HuH-7.5 (cell line): ENCODE measurements at places on chromosomes 13 and 19.

GRCh38 chr19:3062165-3063105 lies at the start of gene TLE5:
Gene TLE5 (minus strand): TSS chr19:3062495. CDS start chr19:3062200, 295 bp downstream.
- DNase-seq: peak; percentile 84

DNA sequence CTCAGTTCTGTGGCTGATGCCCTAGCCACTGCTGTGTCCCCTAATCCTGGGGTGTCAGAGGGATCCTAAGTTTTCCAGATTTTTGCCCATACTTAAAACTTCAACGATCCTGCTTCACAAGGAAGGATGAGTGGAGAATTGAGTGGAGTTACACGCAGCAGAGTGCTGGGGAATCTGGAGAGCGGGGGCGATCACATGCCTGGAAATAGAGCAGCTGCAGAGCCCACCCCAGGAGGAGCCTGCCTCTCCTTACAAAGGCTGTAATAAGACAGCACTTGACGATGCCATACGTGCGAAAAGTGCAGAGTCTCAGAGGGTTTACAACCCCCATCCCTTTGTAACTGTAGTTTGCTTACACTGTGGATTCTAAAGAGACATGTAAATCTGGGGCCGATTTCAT lies 40.6 kb downstream of the SUGP2 start:
- DNase-seq: no peak

DNA sequence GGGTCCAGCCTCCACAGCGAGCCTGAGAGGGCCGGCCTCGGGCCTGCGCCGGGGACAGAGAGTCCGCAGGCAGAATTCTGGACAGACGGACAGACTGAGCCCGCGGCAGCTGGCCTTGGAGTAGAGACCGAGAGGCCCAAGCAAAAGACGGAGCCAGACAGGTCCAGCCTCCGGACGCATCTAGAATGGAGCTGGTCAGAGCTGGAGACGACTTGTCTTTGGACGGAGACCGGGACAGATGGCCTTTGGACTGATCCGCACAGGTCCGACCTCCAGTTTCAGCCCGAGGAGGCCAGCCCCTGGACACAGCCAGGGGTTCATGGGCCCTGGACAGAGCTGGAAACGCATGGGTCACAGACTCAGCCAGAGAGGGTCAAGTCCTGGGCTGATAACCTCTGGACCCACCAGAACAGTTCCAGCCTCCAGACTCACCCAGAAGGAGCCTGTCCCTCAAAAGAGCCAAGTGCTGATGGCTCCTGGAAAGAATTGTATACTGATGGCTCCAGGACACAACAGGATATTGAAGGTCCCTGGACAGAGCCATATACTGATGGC lies 490 bp downstream of the ITPKC start:
- DNase-seq: no peak

DNA sequence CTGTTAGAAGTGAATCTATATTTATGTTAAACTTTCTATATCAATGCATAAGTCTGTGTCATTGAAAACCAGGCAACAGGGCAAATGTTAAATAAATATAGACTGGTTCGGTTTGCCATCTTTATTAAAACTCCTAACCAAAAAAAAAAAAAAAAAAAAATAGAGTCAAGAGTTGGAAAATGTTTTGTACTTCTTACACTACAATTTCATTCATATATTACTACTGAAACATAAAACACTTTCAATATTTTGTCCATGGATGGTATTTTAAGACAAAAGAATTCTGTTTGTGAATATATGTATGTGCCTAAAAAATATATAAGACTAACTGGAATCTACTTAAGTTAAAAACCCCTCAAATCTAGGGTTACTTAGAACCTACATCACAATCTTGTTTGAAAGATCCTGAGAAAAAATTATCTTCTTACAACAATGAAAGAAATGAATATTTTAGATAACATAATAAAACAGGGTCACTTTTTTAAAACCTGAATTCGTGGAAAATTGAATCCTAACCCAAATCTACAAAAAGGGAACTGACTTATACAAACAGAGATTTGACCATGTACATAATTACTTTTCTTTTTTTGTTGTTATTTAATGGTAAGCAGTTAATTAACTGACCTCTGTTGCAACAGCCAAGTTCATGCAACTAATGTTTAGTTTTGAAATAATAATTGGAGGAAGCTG lies 5.1 kb downstream of the DACH1 start:
- DNase-seq: no peak

GRCh38 chr19:16118489-16119033 lies 6.9 kb downstream of the RAB8A start:
- no peak for DNase-seq

DNA sequence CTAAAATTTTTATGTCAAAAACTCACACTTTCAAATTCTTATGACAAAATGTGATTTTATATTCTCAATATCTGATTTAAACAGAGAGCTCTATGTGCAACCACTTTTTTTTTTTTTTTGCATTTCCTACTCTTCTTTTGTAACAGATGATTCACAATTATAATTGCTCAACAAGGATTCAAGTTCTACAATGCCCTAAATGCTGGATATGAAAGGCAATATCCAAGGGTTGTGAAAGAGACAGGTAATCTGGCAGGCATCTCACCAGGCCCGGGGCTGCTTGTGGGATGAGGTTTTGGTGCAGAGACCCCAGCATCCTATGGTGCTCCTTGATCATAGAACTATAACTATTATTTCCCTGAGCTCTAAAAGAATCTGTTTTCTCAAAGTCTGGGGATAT lies 363.6 kb upstream of the NBEA start:
- no peak for DNase-seq

DNA sequence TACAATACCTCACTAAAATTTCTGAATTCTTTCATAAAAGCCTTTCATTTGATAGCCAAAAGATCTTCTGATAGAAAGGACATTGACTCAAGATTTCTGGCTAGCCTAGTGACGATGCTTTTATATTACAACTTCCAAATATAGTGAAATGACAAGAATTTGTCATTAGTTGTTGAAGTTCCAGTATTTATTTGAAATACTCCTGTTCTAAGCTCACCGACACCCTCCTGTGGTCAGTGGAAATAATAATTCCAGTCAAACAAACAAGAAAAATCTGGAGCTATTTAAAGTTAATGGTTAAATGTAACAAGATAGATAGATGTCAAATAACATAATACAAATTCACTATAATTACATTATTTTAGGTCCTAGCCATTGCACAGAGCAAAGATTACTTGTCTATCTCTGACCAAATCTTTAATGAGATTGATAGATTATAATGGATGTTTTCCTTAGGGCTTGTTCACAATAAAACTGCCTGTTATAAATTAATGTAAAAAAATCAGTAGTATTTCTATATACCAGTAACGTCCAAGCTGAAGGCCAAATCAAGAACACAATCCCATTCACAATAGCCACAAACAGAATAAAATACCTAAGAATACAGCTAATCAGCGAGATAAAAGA lies 195.5 kb downstream of the RGCC start:
- no peak for DNase-seq

DNA sequence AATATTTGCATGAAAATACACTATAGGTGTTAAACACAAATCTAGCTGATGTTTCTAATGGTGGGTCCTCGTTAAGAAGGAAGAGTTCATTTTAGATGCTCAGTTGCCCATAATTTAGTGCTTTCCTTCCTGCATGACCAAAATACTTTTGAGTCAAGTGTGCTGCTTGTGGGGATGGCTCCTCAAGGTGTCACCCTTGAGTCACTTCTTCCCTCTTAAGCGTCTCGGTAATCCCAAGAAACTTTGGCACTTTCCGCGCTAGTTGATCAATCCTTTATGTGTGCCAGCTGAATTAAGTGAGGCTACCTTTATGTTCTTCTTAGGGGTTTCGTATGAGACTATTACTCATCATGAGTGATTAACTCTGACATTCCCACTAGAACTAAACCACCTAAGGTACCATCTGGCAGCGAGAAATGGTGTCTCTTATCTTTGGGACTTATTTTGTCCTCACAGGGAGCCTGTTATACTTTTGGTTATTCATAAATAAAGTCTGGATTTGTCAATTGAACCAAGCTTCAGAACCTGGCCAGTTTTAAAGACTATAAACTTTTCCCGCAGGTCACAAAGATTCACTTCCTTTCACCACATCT lies 106.8 kb downstream of the NHLRC3 start:
- DNase-seq: no peak

- DNase-seq: no peak
These were observed 41.6 kb downstream of the TM9SF2 start for GRCh38 chr13:99542788-99543406.

DNA sequence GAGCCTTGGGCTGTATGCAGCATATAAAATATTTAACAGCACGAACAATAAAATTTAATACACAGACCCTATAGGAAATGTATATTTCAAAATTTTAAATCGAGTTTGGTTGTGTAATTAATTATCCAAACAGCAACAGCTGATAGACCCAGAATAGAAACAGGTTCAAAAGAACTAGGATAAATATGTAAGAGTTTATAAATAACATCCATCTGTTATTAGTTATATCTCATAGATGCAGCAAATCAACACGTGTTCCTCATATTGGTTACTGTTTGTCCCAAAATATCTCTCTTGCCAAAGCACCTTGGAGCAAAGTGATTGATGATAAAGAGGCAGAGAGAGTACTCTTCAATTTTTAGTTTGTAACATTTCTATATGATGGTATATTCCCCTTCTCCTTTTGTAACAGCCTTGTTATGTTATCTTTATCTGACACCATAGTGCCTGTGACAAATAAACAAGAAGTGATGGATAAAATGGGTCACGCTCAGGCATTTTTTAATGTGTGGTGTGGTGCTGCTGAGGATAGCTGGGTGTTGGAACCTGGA lies 260.6 kb upstream of the NBEA start:
- DNase-seq: no peak

DNA sequence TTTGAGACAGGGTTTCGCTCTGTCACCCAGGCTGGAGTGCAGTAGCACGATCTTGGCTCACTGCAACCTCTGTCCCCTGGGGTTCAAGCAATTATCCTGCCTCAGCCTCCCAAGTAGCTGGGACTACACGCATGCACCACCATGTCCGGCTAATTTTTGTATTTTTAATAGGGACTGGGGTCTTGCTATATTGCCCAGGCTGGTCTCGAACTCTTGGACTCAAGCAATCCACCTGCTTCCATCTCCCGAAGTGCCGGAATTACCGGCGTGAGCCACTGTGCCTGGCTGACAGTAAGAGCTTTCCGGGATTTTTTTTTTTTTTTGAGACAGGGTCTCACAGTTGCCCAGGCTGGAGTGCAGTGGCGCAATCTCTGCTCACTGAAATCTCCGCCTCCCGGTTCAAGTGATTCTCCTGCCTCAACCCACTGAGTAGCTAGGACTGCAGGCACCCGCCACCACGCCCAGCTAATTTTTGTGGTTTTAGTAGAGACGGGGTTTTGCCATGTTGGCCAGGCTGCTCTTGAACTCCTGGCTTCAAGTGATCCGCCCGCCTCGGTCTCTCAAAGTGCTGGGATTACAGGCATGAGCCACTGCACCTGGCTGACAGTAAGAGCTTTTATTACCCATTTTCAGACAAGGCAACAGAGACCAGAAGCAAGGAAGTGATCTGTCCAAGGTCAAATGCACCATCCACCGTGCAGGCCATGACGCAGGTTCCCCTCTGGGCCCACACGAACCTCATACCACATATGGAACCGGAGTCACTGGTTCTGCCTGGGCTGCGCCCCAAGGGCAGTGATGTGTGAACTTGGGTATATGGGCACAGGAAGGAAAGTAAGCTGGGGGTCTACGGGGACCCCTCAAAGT lies 21.0 kb downstream of the RFX1 start:
- DNase-seq: no peak

- DNase-seq: no peak
These were observed 12.3 kb downstream of the RBM26 start for GRCh38 chr13:79393564-79394249.

GRCh38 chr19:21134934-21135366 lies 6.9 kb upstream of the ZNF431 start:
- no peak for DNase-seq

DNA sequence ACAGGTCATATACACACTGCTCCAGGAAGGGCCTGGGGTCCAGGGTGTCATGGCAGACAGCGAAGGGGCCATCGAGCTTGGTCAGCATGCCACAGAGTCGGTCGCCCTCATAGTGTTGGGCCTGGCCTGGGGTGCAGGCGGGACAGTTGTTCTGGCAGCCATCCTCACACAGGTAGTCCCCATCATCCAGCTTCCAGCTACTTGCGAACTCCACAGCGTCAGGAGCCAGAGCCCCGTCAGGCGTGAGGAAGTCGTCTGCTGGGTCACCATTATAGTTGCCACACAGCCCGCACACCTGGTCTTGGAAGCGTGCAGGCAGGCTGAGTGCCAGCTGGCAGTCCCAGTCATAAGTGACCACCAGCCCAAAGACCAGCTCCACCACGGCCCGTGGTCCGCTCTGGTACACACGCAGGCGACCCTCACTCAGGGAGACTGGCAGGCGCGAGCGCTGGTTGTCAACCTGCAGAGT lies 16.2 kb downstream of the FCGBP start:
- no peak for DNase-seq

- no peak for DNase-seq
These were observed 7.4 kb upstream of the DHX34 start for GRCh38 chr19:47341734-47342133.

- no peak for DNase-seq
These were observed 3.1 kb upstream of the SPIB start for GRCh38 chr19:50415661-50416033.

DNA sequence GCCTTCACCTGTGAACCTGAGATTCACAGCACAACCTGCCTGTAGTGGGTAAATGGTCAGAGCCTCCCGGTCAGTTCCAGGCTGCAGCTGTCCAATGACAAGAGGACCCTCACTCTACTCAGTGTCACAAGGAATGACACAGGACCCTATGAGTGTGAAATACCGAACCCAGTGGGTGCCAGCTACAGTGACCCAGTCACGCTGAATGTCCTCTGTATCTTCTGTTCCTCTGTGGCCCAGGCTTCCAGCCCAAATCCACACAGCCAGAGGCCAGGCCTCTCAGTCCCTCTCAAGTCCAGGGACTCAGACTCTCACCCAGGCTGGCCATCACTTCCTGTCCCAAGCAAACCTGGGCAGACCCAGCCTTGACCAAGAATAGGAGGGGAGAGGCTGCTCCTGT lies 10.8 kb downstream of the CEACAM3 start:
- no peak for DNase-seq

GRCh38 chr19:7979011-7979410 lies 26.4 kb downstream of the ELAVL1 start:
- DNase-seq: no peak
